ENCODE measurements at places on chromosomes 16 and 17. TPM values are rescaled to one million over a fixed set of nuclear protein-coding genes. Genes with fewer than 3 reads are reported as not detected.

- no peak for DNase-seq
Measured at GRCh38 chr16:68386628-68387027, 61.7 kb downstream of the SMPD3 start.

DNA sequence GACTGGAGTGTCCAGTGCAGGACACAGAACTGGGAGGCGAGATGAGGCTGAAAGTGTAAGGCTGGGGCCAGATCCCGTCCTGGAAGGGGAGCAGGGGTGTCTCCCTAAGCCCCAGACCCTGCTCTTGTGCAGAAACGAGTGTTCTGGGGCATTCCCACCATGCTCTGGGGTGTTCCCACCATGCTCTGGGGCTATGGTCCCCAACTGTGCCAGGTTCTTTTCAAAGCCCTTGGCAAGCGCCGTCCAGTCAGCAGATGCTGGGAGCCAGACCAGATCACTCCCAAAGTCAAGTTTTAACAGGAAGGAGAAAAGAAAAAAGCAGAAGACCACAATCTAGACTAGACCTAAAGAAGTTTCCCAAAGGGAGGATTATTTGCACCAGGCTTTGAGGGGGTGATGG, 2.5 kb downstream of the TAX1BP3 start:
- no peak for DNase-seq

- DNase-seq: no peak
Measured at GRCh38 chr17:50649042-50649908, 14.6 kb downstream of the ABCC3 start.

GRCh38 chr17:82938873-82939620, 99.2 kb upstream of the ZNF750 start:
- no peak for DNase-seq

- DNase-seq: no peak
Measured at GRCh38 chr16:17343728-17344127, 127.0 kb downstream of the XYLT1 start.

DNA sequence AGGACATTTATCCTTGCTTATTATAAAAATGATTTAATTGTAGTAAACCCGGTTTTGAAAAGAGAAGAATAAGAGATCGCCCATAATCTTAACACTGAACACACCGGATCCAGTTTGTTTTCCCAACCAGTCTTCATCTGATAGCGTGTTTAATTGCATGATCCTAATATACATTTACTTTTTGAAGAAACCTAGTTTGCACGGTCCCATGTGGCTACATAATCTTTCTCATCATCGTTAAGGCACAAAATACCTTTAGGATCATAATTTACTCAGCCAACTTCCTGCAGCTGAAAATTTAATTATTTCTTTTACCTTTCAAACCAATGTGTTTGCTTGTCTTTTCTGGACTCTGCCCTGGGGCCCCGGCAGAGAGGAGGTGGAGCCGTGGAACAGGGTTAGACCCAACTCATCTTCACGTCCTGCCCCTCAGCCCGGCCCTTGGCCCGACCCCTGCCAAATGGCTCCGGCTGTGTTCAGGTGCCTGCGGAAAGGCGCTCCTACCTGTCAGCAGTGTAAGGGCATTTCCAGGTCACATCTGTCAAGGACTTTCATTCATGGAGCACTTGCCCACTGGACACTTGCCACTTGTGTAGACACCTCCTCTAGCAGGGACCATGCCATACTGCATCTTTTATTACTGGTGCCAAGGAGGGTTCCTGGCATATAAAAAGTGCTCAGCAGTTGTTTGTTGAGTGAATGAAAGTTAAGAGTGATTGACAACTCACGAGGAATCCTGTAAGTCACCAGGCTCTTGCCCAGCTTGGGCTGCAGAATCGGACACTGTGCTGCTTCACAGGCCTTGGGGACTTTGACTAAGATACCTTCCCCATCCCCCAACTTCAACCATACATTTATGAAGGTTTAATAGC, 28.6 kb downstream of the SMARCE1 start:
- no peak for DNase-seq

DNA sequence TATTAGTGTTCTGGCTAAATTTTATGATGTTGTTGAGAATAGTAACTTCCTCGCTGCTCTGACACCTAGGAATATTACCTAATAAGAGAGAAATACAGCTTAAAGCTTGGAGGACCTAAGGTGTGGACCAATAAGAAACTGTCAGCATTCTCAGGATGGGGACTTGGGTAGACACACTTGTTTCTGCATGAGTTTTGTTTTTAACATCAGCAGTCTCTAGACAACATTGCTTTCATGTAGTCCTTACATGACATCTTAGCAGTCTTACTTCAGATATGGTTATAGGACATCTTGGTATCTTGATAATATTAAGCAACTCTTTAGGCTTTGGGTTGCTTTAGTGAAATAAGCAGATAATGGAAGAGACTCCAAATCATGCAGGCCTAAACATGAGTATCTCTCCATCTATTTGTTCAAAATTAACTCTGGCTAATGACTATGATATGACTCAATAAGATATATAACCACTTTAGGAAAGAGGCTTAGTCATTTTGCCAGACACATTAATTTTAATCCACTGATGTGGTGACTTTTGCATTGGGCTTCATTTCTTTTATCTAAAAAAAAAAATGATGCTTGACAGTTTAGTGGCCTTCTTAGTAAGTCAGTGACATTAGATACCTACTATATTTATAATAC, 84.5 kb downstream of the WNT3 start:
- DNase-seq: no peak

MON1B gene
- total RNA-seq: 63.7 TPM

- DNase-seq: no peak
Measured at GRCh38 chr17:28193241-28193640, 125.8 kb upstream of the TMEM97 start.

ABI3 gene
- 19.7 TPM for total RNA-seq

JPT1 gene
- 263 TPM for total RNA-seq

ZNRF1 gene
- 45.6 TPM for total RNA-seq

CES1 gene
- not detected for total RNA-seq

KCNJ12 gene
- not detected for total RNA-seq

- DNase-seq: no peak
Measured at GRCh38 chr17:64051153-64051552, 30.7 kb upstream of the ICAM2 start.

- DNase-seq: no peak
Measured at GRCh38 chr16:67129422-67129821, 19.7 kb downstream of the PHAF1 start.

DNA sequence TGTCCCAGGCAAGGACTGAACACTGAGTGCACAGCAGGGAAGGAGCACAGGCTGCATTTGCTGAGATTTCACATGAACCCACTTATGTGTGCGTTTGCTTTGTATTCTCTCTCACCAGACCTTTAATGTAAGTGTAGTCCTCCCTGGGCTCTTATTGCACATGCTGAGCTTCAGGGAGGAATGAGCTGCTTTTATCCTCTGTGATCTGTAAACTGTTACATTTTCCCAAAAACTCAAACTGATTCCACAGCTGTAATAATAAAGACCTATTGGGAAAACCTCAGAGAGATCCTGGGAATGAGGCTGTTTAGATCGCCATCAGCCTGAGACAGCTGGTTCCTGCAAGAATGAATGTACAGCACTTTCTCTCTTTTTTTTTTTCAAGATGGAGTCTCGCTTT, 53.6 kb upstream of the ADORA2B start:
- no peak for DNase-seq

DNA sequence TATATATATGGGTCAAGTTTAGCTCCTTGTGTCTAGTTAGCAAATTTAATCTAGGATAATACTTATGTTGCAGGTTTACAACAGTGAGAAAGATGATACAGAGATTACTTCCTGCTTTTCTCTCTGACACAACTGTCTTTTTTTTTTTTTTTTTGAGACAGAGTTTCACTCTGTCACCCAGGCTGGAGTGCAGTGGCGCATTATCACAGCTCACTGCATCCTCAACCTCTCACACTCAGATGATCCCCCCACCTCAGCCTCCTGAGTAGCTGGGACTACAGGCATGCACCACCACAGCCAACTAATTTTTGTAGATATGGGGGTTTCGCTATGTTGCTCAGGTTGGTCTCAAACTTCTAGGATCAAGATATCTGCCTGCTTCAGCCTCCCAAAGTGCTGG, 706.9 kb upstream of the SOX9 start:
- DNase-seq: no peak

PLXDC1 gene
- total RNA-seq: 1.2 TPM

GRCh38 chr16:75679366-75679765, 2.6 kb upstream of the CPHXL2 start:
- DNase-seq: no peak

DNA sequence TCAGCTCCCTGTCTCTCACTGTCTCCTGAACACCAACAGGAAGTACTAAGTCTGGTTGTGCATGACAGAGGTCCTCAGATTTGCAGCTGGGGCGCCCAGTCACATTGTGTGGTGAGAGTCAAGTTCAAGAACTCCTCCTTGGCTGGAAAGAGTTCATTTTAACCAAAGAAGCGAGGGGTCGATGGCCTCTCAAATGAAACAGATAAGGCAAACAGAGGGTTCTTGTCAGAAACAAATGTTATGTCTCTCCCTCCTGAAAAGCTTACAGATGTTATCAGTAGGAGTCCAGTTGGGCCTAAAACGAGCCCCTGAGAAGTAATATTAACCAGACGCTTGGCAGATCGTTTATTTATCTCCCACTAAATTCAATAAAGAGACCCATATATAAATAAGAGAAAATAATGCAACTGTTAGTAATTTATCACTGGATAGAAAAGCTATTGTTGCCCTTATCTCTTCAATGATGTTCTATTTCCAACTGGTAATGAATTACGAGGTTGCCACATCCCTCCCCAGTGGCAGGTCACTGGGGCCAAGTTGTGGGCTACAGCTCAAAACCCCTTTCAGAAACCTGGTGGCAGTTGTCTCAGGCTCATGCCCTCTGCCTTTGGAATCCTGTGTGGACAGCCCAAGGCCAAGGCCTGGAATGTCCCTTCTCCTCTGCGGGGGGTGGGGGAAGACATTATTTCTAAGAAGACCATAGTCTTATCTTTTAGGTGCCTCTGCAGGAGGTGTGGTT, 307.5 kb upstream of the DYNLRB2 start:
- DNase-seq: no peak

- DNase-seq: no peak
Measured at GRCh38 chr16:78502812-78503350, 403.4 kb downstream of the WWOX start.

- DNase-seq: no peak
Measured at GRCh38 chr16:64098451-64098850, 1023.4 kb downstream of the CDH11 start.

KLHL10 gene
- 0.12 TPM for total RNA-seq

STX8 gene
- total RNA-seq: 75.8 TPM

GRCh38 chr16:12432136-12432535, 371.6 kb downstream of the CPPED1 start:
- no peak for DNase-seq

GRCh38 chr17:12342609-12343435, 322.1 kb downstream of the MAP2K4 start:
- DNase-seq: peak; percentile 18

DHX8 gene
- total RNA-seq: 47.8 TPM

GRCh38 chr17:15998031-15998562, 1.4 kb downstream of the ZSWIM7 start:
- no peak for DNase-seq

ALG1 gene
- total RNA-seq: 14.1 TPM

HBA1 gene
- not detected for total RNA-seq

P2RX5 gene
- 43.2 TPM for total RNA-seq

GRCh38 chr17:9020096-9020823, 1.1 kb upstream of the NTN1 start:
- DNase-seq: no peak

DNA sequence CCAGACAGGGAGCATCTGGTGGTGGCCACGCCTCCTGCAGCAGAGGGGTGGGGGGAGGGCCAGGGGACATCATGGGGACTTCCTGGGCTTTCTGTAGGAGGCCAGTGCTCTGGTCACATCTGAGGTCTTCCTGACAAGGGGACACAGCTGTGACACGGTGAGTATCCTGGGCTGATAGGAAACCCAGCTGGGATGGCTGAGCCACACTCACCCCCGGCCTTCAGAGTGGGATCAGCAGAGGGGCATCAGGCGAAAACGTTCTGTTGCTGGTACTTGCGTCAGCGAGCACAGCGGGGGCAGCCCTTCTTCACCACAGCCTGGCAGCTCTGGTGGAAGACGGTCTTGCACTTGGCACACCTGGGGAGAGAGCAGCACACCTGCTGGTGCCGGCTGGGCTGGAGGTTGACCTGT, 122.9 kb upstream of the SMURF2 start:
- no peak for DNase-seq

GRCh38 chr16:75576384-75576811, 10.2 kb downstream of the GABARAPL2 start:
- no peak for DNase-seq

GRCh38 chr16:50265260-50265659, 1.1 kb upstream of the ADCY7 start:
- peak; percentile 66 for DNase-seq

DNA sequence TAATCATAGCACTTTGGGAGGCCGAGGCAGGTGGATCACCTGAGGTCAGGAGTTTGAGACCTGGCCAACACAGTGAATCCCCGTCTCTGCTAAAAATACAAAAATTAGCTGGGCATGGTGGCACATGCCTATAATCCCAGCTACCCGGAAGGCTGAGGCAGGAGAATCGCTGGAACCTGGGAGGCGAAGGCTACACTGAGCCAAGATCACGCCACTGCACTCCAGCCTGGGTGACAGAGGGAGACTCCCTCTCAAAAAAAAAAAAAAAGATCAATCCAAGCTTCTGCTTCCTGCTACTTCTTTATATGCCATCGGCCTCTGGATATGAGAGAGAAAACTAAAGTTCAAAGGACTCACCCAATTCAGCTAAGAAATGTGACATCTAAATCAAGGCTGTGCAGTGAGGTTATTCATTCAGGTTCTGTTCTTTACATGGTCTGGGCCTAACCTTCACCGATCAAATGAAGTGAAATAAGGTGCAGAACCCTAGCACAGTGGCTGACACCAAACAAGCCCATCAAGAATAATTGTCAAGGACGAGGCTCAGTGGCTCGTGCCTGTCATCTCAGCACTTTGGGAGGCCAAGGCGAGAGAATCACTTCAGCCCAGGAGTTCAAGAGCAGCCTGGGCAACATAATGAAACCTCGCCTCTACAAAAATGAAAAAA, 25.6 kb downstream of the ZP2 start:
- DNase-seq: no peak

SSTR5 gene
- total RNA-seq: not detected

SCGB1C2 gene
- total RNA-seq: not detected

- DNase-seq: peak; percentile 27
Measured at GRCh38 chr17:17784657-17785267, 52.0 kb downstream of the SREBF1 start.

- DNase-seq: no peak
Measured at GRCh38 chr17:10385871-10386270, 13.1 kb upstream of the MYH13 start.

GRCh38 chr17:56793531-56793930, 40.2 kb downstream of the C17orf67 start:
- DNase-seq: no peak

DNA sequence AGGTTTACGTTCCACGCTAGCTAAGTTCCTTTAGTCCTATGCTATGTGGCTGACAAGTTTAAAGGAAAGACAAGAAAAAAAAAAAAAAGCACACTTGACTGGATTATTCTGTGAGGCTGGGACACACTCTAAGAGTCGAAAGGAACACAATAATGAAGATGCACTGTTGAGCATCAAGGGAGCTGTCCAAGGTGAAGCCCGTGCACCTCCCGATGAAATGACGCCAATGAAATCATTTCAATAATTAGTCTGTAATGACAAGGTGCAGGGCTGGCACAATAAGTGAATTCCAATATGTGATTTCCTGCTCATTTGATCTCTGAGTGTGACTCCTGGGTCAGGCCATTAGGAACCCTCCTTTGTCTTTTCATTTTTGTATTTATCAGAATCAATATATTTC, 232.9 kb downstream of the CDH13 start:
- no peak for DNase-seq

GRCh38 chr16:25172831-25173230, 43.9 kb upstream of the AQP8 start:
- no peak for DNase-seq
